SJSA1 (cell line): ENCODE measurements at places on chromosomes 7 and 10.
A peak's percentile ranks its signal among the peaks of the same experiment; 100 is the strongest.

DNA sequence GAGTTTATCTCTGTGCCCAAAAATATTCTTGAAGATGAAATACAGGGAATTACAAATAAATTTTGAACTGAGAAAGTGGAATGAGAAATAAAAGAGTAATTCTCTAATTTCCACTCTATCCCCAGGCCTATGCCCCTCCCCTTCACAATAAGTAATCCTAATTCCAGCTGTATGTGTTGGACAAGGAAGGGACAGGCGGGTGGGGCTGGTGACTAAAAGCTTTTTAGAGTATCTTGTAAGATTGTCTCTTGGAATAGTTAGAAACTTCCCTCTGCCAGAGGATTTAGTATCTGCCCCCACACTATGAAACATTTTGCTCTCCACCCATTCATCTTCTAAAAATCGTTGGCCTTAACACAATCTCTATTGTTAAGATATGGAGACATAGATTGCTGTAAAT is 199.2 kb downstream of the MBL2 start:
- no peak for DNase-seq

GRCh38 chr10:22230158-22230833 is 12.5 kb upstream of the EBLN1 start:
- DNase-seq: no peak

GRCh38 chr10:3210251-3210877 is 37.8 kb upstream of the PITRM1 start:
- DNase-seq: no peak

GRCh38 chr7:27302590-27302989 is 60.0 kb downstream of the EVX1 start:
- DNase-seq: no peak

- no peak for DNase-seq
Observed at GRCh38 chr7:48933549-48934085, 9.3 kb downstream of the CDC14C start.

DNA sequence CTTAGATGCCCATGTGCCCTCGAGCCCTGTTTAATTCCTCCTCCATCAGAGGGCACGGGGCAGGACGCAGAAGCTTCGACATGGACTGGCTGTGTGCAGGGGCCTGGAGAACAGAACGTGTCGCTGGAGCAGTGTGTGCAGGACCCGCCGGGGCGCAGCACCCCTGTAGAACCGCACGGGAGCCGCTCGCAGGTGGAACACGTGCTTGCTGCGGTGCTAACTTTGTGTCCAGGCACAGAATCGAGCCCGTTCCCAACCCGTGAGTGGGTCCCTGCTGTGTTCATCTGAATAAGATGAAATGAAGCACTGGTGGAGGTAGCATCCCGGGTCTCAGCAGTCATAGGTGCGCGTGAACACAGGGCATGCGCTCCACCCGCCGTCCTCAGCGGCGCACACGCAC is 116.9 kb downstream of the WDR37 start:
- DNase-seq: no peak

GRCh38 chr10:119305860-119306513 is 98.6 kb downstream of the GRK5 start:
- DNase-seq: peak; percentile 99

DNA sequence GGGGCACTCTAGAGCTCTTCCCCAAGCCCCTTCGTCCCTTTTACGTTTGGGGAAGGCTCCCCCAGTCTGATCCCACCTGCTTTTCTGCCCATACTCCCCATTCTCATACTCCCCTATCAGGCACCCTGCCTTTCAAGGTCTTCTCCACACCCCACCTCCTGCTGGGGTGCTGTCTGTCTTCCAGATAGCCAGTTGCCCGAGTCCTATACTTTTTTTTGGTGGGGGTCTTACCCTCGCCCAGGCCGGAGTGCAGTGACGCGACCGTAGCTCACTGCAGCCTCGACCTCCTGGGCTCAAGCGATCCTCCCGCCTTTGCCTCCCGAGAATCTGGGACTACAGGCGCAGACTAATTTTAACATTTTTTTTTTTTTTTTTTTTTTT is 775 bp upstream of the ABHD11 start:
- no peak for DNase-seq

DNA sequence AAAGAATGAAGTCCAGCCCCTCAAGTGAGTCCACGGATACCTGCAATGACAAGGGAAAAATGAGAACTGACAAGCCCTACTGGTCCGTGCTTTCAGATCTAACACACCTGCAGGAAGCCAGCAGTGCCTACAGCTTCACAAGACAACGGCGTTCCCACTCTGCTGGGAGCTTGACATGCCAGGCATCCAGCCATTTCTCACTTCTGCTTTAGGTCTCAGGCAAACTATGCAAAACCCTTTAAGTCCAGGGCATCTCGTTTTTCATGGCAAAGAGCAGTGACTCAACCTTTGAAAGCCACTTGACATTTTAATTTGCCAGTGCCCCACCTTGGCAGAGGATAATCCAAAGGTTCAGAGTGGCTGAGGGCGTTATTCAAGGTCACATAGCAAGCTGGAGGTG is 49.1 kb upstream of the GPAM start:
- DNase-seq: no peak

- DNase-seq: no peak
Observed at GRCh38 chr10:78915190-78915518, 153.6 kb upstream of the ZMIZ1 start.

GRCh38 chr10:91604553-91605534 is 28.0 kb downstream of the PPP1R3C start:
- DNase-seq: peak; percentile 71

DNA sequence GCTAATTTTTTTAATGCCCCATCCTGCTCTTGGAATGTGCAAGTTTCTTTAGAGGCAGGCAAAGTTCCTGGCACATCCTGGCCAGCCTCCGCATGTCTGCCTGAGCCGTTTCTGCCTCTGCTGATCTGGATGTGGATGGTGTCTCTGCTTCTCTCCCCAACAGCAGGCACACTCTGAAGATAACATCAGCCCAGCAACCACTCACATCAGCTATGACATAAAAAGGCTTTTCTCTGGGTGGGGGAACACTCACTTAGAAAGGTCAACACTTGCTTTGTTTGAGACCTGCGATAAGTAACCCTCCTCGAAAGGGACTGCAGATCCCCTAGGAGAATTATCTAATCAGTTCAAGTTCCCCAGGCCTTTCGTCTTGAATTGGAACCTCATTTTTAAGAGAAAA is 142.9 kb downstream of the FGFR2 start:
- no peak for DNase-seq

DNA sequence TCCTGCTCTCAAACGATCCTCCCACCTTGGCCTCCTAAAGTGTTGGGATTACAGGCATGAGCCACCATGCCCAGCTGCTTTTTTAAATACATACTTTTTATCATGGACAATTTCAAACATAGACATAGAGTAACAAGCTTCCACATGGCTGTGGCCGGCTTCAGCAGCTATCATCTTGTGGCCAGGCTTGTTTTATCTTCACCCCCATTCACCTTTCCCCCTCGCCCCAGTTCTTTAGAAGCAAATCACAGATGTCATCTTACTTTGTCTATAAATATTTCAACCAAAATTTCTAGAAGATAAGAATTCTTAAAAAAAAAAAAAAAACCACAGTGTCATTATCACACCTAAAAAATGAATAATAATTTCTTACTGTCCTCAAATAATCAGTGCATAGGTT is 5.9 kb downstream of the FOXK1 start:
- DNase-seq: no peak

DNA sequence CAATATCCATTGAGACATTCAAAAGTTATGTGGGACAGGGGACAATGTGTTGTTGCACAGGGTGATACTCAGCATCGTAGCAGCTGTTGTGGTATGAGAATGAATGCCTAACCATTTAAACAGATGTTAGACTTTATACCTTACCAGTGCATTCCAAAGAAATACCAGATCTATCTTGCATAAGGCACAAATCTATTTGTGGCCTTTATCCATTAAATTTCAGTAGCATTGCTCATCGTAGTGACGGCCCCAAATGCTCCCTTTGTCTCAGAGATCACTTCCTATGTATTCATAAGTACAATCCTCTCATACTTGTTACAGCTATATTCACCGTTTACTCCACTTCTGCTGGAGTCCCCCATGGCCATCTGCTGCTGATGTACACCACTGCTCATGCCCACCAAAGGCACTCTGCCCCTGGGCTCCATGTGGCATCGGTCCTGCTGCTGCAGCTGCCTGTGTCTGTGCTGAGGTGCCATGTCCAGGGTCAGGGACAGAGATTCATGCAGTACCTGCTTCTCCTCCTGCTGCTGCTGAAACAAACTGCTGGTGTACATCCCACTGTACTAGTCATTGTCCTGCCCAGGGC is 96.3 kb downstream of the CPED1 start:
- DNase-seq: peak; percentile 93
